ENCODE measurements at places on chromosomes 12 and 14.

DNA sequence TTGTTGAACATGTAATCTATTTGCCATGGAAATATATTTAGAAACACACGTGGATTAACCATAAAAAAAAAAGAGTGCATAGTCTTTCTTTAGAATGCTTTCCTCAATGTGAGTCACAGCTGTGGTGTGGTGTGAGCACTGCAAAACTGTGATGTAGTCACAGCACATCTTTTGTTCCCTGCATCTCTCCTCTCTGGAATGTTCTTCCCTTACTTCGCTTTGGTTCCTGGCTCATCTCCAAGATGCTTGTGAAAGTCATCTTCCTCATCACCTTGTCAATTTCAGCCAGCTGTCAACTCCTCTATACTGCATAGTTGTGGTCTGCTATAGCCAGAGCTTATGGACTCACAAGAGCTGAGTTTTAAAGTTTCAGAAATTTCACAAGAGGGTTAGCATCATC is 60.2 kb downstream of the STAB2 start:
- no peak for DNase-seq

GRCh38 chr12:46296822-46297221 is 28.0 kb upstream of the SLC38A1 start:
- no peak for DNase-seq

DNA sequence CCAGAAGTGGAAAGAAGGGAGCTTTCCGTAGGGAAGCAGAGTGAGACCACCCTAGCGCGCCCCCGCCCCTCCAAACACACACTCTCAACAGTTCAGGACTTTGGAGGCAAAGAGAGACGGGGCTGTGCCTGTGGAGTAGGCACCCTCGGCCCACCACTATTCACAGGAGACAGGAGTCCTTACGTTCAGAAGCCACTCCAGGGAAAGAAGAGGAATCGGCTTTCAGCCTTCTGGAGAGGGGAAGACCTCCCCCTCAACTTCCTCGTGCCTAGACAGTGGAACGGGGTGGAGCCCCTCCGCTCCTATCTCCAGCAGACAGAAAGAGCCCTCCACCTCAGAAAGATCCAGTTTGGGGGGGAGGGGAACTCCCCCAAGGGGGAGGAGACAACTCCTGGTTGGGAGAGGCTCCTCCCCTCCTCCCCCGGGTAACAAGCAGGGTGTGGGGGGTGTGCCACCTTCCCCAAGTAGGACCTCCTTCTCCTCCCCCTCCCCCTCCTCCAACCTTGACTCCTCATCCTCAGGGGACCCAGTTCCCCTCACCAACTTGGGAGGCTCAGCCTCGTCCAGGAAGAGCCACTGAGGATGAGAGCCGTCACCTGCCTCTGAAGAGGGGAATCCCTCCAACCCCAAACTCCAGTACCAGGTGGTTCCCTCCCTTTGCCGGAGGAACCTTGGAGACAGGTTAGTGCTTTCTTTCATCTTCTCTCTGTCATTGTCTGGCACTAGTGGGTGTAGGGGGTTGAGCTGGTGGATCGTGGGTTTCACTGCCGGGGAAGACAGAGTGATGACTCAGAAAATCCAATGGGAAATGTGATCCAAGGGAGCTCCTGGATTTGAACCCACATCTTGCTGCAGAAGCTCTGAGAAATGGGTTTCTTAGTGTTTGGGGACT is 883 bp downstream of the FOXJ2 start:
- DNase-seq = no peak

- no peak for DNase-seq
These were observed 41.8 kb upstream of the COL2A1 start for GRCh38 chr12:48045965-48046518.

DNA sequence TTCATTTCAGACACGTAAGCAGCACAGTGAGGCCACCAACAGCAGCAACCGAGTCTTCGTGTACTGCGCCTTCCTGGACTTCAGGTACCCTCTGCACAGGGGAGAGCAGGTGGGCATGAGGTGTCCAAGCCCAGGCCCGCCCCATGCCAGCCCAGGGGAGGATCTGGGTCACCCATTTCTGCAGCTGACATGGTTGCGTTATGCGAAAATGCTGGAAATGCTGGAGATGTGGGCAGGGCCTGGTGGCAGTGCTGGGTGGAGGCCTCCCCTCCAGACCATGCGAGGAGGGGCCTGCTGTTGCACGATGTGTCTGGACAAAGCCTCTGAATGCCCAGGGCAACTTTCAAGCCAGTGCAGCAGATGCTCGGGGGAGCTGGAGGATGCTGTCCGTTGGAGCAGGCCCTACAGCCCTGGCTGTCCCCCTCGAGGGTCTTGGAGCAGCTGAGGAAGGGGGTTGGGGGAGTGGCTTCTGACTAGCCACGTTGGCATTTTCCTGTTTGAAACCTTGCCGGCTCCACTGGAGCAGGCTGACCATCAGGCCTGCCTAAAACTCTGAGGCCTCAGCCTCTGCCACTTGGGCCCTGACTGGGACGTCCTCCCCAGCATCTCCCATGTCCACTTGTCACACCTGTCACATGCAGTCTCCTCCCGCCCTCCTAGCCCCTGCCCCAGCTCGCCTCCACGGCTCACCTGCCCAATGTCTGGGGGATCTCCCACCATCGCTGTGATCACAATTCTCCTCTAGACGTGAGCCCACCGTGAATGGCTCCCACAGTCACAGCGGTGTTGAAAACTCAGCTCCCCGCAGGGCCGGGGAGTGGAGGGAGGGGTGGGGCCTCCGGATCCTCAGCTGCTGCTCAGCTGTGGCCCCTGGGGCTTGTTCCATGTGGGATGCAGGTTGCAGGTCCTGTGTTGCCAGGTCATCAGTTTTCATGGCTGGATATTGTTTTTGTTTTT is 123.4 kb downstream of the ADGRD1 start:
- DNase-seq = no peak

GRCh38 chr14:49970474-49971147 is 77.7 kb downstream of the ARF6 start:
- no peak for DNase-seq

GRCh38 chr12:66280561-66280960 is 21.7 kb upstream of the HELB start:
- no peak for DNase-seq

DNA sequence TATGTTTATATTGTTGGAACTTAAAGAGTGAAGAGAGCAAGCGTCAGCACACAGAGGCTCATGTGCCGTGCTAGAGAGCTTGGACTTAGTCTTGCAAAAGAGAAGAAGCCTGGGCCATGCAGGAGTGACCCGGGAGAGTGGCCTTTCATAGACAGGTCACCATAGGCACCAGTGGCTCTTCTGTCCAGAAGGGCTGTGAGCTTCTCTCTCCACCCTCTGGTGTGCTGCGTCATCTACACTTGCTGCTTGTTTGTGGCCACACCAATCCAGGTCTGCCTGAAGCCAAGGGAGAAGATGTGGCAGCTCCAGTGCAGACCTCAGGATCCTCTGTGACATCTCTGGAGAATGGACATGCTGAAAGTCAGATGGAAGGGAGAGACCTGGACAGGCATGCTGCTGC is 74.4 kb downstream of the NTF3 start:
- no peak for DNase-seq

DNA sequence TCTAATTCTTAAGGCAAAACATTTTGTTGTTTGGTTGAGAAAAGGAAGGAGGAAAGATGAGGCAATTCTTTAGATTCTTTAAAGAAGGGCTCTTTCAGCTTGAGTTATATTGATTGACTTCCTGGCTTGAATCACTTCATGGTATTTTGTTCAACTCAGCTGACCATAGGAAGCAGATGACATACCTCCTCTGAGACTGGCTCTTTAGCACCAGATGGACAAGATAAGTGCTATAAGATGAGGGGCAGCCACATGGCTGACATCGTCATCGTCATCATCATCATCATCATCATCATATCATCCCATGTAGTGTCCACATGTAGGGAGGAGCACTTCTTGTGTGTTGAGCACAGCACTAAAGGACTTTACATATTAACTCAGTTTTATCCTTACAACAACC is 81.3 kb downstream of the SSPN start:
- no peak for DNase-seq

GRCh38 chr12:12990700-12991468 is 9.2 kb downstream of the HEBP1 start:
- no peak for DNase-seq

DNA sequence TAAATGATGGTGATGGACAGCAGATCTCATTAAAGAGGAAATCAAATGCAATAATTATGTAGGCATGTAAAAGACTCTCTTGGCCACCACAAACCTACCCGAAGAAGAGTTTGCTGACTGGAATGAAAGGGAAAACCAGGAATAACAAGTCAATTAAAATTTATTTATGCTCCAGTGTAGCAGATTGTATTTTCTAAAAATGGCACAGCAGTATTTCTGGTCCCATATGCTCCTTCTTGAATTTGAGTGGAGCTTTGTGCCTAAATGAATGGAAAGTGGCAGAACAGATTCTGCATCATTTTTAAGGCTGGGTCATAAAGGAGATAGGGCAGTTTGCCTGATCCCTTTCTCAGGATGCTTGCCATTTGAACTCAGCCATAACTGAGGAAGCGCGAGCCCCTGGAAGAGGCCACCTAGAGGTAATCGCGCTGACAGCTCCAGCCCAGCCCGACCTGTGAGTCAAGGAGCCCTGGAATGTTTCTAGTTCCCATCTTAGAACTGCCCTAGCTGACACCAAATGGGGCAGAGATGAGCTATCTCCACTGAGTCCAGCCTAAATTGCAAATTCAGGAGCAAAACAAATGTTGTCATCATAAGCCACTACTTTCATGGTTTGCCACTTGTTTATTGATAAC is 229.2 kb upstream of the TMTC1 start:
- no peak for DNase-seq

DNA sequence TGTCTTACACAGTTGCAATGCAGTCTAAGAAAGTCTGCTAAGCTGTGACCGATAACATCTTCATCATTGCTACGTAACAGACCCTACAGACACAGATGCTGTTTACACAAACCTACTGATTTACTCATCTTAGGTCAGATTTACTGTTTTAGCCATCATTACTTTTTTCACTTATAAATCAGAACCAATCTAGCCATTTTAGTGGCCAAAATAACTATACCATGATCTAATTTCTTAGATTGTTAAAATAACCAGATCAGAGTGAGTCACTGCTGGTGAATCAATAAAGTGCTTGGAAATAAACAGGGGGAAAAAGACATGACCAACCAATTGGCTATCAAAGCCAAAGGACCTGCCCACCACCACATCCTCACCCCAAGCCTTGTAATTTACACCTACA is 57.0 kb upstream of the FOXN3 start:
- DNase-seq = no peak

DNA sequence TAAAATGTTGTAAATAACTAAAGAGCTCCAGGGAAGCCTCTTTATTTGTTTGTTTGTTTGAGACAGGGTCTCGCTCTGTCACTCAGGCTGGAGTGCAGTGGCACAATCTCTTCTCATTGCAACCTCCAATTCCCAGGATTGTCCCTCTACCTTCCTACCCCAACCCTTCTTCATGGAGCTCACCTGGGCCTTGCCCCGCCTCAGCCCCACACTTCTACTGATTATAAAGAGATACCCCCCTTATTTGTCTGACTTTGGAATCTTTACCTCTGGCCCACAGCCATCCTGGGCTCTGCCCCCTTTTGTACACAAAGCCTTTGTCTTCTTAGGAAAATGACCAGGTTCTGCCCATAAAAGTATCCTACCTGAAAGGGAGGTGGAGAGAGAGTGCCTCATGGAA is 9.1 kb upstream of the BLTP3B start:
- no peak for DNase-seq

- no peak for DNase-seq
These were observed 4.1 kb upstream of the FIGNL2 start for GRCh38 chr12:51852404-51853137.

DNA sequence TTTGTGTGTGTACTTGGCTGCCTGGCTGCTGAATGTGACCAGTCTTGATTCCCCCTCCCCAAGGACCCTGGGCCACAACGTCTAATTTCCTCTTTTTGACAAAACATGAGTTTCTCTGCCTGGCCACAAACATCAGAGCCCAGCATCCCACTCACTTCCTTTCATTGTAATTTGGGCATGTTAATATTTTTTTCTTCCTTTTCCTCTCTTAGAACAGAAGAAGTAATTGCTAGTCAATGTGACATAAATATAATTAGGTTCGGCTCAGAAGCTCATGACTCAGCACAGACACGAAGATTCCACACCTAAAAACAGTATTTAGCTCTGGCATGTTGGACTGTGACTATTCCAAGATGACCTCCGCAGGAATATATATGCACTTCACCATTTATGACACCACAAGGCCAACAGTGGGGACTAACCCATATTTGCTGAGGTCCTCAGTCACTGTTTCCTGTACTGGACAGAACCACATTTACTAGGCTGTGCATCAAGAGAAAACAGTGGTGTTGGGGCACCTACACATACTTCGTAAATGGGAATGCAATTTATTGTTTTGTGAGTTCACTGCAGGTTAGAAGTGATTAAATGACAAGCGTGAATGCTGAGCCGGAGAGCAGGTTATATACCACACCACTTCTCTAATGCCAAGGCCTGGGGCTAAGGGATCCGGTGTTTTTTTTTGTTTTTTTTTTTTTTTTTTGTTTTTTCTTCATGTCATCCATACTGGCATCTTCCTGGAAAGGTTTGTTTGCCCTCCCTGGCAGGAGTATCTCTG is 4.2 kb downstream of the GSG1 start:
- no peak for DNase-seq

DNA sequence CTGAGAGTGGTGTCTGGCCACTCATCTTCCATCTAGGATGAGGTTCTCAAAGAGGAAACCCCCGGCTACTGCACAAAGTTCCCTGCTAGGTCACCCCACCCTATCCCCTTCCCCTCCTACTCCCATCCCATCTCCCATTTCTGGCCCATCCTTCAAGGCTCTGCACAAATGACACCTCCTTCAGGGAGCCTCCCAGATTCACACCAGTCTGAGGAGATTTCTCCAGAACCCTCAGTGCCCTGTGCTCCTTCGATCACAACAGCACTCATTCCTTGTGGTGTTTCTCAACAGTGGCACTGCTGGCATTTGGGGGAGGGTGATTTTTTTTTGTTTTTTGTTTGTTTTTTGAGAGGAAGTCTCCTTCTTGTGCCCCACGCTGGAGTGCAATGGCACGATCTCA is 2.9 kb downstream of the CAMKK2 start:
- no peak for DNase-seq

DNA sequence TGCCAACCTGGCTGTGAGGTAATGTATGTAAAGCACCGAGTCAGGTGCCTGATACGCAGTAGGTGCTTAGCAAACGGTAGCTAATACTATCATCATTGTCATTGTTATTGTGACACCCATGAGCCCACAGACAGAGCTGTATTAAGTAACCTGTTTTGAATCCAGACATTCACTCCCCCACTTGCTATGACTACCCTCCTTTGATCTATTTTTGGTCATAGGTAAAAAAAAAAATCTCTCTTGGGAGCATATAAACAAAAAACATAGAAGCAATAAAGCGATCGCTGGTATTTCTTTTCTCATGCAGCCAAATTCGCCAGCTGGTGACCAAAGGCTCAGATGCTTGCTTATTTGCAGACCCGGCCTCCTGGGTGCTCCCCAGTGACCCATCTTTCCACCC is 330.2 kb downstream of the DPF3 start:
- DNase-seq = no peak

GRCh38 chr12:53577941-53578352 is 48.2 kb downstream of the ATF7 start:
- DNase-seq = no peak

- DNase-seq = no peak
These were observed 767 bp downstream of the REP15 start for GRCh38 chr12:27696864-27697564.
